ENCODE measurements at places on chromosomes 12 and 14.
A peak's percentile ranks its signal among the peaks of the same experiment; 100 is the strongest.

- DNase-seq, result peak; percentile 52
Measured at GRCh38 chr12:51326698-51327439, 2.9 kb upstream of the BIN2 start.

DNA sequence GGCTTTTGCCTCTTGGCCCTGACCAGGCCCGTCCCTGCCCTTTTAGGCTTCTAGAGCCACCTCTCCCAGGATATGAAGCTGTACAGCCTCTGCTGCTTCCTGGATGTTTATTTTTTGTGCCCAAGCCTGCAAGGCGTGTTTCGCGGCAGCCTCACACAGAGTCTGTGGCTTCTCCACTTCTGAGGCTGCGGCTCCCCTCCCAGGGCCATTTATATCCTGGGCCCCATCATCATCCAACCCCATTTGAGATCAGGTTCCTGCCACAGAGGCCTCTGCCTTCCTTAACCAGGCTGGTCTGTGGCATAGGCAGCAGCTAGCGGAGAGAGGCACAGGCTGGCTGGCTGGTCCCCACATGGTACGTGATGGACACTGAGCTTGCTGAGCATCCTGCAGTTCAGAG, 114.1 kb upstream of the PWP1 start:
- DNase-seq, result no peak

GRCh38 chr12:28240853-28241252, 50.6 kb downstream of the CCDC91 start:
- no peak for DNase-seq

DNA sequence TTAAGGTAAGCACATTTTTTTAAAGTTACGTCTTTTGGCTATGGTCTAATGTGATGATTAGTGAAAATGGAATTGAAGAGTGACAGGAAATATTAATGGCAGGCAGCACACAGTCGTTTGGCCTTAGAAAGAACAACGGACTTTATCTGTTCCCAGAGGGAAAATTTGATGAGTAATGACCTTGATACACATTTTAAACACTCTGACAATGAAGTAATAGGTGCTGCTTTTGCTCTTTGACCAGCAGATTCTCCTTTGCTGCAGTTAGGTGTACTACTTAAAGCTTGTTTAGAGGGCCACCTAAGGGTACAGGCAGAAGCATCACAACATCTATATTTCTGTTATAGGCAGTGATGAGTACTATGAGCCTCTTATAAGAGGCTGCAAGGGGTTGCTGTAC, 27.1 kb upstream of the RNU6-8 start:
- no peak for DNase-seq

DNA sequence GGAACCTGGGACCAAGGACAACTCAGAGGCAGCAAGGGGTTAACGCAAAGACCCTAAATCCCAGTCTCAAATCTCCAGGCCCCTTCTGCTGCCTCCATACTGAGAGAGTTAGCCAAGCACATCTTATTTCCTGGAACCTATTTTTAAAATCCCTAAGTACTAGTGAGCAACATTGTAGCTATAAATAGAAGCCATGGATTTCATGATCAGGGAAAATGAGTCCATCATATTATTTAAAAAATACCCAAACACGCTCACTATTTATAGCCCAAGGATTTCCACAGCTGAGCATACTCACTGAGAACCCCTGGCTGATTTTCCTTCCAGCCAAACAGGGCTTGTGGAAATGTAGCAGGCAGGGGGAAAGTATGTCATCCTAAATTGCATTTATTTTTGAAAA, 19.4 kb upstream of the TUNAR start:
- DNase-seq, result no peak

GRCh38 chr14:64774272-64774671, 70.0 kb downstream of the PLEKHG3 start:
- DNase-seq, result no peak

GRCh38 chr12:127125607-127126259, 1141.2 kb upstream of the TMEM132C start:
- DNase-seq, result peak; percentile 53

All from AG08396 (cell line).